ENCODE measurements at places on chromosomes 6 and 20.

DNA sequence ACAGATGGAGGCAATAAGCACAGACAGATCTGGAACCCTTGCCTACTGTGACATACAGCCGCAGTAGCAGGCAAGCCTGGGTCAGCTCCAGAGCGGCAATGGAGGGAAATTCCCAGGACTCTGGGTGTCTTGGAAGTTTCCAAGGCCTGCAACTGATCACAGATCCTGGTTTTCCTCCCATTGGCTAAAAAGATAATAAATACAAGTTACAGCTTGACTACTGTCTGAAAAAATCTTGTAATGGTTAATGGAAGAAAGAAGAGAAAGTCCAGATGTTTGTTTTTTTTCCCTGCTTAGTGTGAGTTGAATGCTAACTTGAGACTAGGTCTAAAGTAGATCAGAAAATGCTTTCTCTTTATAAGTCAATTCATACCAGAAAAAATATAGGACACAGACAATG lies 307.6 kb downstream of the ALDH8A1 start:
- no peak for DNase-seq

DNA sequence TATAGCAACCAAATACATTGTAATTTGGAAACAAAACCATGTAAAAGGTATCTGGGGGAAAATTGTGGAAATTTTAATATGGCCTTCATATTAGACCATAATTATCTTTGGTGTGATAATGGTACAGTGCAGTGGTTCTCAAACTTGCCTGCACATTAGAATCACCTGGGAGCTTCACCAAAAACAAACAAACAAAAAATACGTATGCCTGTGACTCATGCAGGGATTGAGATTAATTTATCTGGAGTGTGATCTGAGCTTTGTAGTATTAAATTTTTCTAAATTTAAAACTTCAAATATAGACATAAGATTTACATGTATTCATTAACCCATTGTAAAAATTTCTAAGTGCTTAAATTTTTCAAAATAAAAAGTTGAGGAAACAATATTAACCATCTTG lies 31.5 kb downstream of the ARHGAP18 start:
- no peak for DNase-seq

DNA sequence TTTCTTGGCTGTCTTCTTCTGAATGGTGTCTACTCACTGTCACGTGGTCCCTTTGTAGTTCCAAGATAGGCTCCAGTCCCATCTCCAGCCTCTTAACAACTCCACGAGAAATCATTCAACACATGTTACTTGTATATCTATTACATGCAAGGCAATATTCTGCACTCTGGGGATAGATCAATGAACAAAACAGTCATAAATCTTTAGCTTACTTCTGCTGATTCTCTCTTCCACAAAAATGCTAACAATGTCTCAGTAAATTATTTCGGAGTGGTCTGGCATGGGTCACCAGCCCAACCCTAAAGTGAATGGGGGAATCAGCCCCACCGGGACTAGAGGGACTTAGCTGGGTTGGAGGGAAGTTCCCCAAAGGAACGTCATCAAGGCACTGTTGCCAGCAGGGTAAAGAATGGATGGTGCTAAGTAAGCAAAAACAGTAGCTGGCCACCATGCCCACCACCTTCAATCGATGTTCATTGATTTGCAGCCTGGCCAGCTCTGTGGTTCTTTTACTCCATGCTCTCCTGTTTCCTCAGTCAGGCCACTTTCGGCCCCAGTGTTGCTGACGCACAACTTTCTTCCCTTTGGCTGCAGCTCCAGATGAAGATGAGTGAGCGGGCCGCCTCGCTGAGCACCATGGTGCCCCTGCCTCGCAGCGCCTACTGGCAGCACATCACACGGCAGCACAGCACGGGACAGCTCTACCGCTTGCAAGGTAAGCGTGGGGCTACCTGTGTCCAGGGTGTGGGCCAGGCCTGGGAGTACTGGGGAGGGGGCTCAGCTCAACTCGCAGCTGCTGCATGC lies 167.7 kb downstream of the DOK5 start:
- no peak for DNase-seq

GRCh38 chr6:83592770-83593394 lies 80.5 kb downstream of the PRSS35 start:
- no peak for DNase-seq

GRCh38 chr6:89085409-89086205 lies 5.1 kb downstream of the PNRC1 start:
- no peak for DNase-seq

DNA sequence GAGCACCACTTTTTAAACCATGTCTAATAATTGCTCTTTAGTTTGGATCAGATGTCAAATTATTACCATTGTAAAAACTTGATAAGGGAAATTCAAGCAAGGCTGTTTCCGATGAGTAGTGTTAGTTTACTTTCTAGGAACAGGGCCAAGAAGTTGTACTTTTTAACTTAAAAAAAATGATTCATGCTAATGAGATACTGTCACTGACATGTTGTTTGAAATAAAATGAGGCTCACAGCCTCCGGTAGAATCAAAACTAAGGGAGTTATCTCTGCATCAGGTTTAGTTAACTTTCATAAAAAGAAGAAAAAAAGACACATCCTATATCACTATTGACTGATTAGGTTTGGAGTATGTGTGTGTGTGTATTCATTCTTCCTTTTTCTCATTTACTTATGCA lies 55.2 kb upstream of the SUPT3H start:
- DNase-seq = no peak

GRCh38 chr6:138682704-138683527 lies 90.7 kb upstream of the CCDC28A start:
- peak; percentile 7 for DNase-seq

DNA sequence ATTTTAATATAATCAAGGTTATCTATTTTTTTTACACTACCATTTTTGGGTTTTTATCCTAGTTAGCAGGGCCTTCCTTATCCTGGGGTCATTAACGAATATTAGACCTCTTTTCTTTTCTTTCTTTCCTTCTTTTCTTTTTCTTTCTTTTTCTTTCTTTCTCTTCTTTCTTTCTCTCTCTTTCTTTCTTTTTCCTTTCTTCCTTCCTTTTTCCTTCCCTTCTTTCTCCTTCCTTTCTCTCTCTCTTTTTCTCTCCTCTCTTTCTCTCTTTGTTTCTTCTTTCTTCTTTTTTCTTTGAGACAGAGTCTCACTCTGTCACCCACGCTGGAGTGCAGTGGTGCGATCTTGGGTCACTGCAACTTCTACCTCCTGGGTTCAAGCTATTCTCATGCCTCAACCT lies 120.4 kb upstream of the PDE7B start:
- DNase-seq = no peak

DNA sequence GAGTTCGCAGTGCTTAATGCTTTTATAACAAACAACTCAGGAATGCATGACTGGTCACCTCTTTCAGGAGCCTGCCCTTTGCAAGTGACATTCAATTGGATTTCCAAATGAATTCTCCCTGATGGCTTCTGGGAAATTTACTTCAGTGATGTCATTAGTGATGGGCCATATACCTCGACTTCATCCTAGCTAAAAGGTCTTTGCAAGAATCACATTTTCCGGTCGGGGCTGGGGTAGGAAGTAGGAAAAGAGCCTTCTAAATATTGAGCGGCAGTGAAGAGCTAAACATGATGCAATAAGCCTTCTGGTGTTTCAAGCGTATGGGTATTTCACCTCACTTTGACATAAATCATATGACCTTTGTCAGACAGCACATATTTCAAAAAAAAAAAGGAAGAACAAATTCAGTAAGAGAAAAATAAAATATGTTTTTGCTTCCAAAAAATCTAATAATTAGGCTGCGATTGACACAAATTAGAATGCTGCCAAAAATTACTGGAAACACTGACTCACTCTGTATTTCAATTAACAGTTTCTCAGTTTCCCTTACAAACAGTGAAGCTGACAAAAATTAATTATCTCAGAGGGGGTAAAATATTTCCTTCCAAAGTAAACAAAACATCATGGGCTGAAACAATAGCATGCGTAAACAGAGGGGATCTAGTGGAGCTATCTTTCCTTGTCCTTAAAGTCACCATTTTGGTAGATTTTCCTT lies 39.8 kb downstream of the ADTRP start:
- DNase-seq = no peak

GRCh38 chr6:38634518-38634917 lies 5.2 kb downstream of the BTBD9 start:
- DNase-seq = no peak

DNA sequence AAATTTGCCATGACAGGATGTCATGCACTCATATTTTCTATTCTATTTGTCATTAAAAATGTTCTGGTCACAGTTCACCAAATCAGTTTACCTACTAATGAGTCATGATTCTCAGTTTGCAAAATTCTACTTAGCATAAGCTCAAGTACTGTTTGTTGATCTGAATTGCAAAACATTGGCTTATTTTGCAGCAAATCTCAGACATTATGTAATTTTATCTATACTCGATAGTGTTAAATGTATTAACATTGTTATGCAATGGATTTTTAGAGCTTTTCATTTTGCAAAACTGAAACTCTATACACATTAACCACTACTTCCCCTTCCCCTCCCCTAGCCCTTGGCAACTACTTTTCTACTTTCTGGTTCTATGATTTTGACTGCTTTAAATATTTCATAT lies 213.8 kb upstream of the ZFP64 start:
- DNase-seq = no peak

DNA sequence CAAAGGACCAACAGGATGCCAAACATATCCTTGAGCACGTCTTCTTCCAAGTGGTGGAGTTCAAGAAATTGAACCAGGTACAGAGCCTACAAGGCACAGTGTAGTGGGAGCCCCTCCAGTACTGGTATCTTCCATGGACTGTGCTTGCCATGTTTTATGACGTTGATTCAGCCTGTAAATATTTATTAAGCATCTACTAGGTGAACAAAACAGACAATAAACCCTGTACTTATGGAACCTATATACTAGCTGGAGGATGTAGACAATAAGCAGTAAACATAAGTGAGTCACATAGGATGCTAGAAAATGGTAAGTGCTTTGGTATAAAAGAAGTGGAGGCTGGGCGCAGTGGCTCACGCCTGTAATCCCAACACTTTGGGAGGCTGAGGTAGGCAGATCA lies 24.4 kb upstream of the MYBL2 start:
- DNase-seq = no peak

- no peak for DNase-seq
Observed at GRCh38 chr6:51866867-51867266, 220.5 kb downstream of the PKHD1 start.

GRCh38 chr6:90123831-90124230 lies 172.8 kb downstream of the BACH2 start:
- no peak for DNase-seq

DNA sequence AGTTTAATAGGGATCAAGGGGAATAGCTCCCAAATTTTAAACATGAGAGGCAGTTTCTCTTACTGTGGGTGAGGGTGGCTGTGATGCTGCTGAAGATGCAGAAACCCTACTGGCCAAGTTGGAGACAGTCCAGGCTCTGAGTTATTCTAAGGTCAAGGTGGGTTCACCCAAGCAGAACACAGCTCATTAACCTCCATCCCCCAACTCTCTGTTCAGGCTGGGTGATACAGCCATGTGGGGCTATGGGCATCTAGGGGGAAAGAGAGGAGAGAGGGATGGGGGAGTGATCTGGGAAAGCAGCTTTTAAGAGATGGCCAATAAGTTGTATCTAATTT lies 18.9 kb upstream of the TRAM2 start:
- DNase-seq = no peak

- DNase-seq = no peak
Observed at GRCh38 chr6:165931675-165932074, 236.0 kb downstream of the TBXT start.

- no peak for DNase-seq
Observed at GRCh38 chr6:39953076-39953618, 18.9 kb upstream of the MOCS1 start.

All from NCI-H446 (cell line).